ENCODE measurements at places on chromosomes 1 and 21.
A peak's percentile ranks its signal among the peaks of the same experiment; 100 is the strongest.

DNA sequence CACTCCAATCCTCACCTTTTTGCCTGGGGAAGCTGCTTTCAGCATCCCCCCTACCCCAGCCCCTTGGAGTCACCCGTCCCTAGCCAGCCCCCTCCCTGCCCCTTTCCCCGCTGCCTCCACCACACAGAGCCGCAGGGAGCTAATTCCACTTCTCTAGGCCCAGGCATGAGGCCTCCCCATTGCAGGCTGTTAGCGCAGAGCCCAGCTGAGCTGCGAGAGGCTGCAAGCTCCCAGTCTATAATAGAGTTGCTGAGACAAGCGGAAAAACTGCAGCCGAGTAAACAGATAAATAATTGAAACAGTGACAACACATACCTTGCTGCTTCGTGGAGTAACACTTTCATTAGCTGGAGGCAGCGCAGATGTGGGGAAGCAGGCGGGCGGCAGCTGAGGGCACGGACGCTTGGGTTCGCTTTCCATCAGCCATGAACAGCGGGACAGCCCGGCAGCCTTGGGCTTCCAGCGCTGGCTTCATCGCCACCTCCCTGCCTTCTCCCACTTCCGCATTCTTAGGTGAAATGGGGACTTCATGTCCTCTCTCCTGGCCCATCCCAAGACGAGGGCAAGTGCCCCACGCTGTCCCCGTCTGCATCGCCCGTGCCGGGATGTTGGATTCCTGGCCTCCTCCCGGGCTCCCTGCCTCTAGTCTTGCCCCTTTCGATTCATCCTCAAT lies 183.3 kb downstream of the IGSF21 start:
- no peak for DNase-seq

- peak; percentile 84 for DNase-seq
These were observed 127.4 kb upstream of the DPYD start for GRCh38 chr1:98048244-98048643.

DNA sequence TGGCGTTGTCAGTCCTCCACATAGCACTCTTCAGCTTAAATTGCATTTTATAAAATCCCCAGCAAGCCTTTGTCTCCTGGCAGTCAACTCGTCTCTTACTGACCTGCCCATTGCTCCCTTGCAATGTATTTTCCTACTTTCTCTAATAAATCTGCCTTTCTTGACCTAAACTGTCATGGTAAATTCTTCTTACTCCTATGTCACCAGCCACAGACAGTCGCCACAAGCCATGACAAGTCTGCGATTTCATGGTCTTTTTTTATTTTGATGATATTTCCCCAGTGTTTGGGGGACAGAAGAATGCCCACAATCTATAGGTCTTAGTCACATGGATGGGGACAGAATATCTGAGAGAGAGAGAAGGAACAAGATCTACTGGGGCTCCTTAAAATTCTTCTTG lies 8.4 kb downstream of the IFNAR2 start:
- no peak for DNase-seq

- DNase-seq = no peak
These were observed 9.2 kb upstream of the OVGP1 start for GRCh38 chr1:111436726-111437125.

DNA sequence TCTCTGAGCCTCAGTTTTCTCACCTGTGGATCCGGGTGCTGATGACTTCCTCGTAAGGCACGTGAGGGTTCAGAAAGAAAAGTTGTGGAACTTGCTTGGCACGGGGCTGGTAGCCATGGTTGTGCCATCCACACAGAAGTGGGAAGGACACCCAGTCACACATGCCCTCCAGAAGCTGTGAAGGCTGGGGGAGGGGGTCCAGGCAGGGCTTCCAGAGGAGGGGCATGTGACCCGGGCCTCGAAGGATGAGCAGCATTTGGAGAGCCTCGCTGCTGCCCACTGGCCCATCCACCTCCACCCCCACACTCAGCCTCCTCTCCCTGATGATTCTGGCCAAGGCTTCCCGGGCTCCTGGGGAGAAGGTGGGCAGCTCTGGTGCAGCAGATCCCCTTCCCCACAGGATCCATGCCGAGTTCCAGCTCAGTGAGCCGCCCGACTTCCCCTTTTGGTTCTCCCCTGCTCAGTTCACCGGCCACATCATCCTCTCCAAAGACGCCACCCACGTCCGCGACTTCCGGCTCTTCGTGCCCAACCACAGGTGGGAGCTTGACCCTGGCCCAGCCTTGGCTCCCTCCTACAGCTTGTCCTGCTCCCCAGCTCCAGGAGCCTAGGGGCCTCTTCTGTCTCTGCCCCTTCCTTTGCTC lies 9.4 kb downstream of the SELENON start:
- no peak for DNase-seq

- no peak for DNase-seq
These were observed 6.4 kb upstream of the CFAP107 start for GRCh38 chr1:12739613-12740012.

GRCh38 chr1:220703305-220703704 lies 13.1 kb downstream of the C1orf115 start:
- no peak for DNase-seq

GRCh38 chr1:155978973-155979429 lies 654 bp upstream of the ARHGEF2 start:
- no peak for DNase-seq

GRCh38 chr1:162974810-162975209 lies 94.4 kb upstream of the RGS4 start:
- no peak for DNase-seq

- no peak for DNase-seq
These were observed 17.7 kb downstream of the MATN1 start for GRCh38 chr1:30705698-30706097.

DNA sequence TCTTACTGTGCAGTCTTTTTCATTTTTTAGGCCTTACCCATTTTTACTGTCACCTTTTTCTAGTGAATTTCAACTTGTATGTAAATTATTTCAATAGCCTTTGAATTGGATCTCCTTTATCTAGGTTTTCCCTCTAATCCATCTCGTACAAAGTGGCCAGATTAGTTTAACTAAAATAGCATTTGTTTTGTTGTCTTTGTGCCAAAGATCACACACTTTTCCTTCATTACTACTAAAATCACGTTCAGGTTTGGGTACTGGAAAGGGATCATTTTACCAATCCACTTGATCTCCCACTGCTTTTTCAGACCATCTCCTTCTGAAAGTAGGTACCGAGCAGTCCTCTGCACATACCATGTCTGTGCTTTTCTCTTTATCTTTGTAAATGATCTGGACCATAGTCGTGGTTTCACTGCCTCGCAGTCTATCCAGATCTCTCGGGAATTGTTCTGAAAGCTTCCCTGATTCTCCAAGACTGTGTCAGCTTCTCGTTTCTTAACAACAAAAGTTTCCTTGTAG lies 20.1 kb downstream of the KDM1A start:
- no peak for DNase-seq

- no peak for DNase-seq
These were observed 241.6 kb upstream of the C1orf105 start for GRCh38 chr1:172178886-172179285.

DNA sequence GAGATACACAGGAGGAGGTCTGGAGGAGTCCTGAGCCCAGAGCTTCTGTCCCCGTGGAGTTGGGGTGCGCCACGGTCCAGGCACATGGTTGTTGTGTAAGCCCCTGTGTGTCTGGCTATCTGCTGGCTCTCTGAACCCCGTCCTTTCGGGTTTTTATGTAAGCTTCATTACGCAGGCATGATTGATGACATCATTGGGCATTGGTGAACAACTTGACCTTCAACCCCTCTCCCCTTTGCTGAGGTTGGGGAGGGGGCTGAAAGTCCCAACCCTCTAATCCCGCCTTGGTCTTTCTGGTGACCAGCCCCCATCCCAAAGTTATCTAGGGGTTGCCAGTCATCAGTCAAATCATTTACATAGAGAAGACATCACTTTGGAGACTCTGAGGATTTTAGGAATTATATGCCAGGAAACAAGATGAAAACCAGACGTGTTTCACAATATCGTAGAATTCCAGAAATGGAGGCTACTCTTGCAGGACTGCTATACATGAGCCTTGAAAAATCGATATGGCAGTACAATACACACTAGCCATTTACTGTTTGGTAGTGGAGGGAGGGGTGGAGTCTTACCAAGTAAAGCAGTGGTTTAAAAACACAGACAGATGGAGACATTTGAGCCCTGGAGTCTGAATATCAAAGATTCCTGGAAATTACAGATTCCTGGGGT lies 69.8 kb upstream of the SCAF4 start:
- DNase-seq = no peak

DNA sequence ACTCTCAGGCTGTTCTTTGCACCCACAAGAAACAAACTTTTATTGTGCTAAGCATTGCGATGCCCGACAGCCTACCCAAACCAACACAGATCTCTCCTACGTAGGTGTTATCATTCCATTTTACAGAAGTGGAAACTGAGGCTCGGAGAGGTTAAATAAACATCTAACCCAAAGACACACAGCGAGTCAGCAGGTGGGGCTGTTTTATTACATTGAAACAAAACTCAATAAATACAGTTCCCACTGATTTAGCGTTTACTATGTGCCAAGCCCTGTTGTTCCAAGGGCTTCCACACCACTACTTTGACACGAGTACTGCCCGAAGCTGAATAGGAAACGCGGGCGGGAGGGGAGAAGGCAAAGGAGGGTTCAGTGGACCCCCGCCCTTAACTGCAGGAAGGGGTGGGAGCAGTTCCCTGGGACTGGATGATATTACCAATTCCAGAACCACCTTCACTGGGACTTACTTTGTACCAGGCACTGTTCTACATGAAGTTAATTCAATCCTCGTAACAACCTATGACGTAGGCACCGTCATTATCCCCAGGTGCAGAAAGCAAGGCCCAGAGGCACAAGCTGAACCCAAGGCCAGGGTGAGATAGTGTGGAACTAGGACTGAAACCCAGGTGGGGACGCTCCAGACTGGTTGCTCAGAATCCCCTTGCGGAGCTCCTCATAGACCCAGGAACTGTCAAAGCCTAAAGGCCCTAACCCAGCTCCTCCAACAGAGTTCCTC lies 19.3 kb upstream of the ALDH4A1 start:
- DNase-seq = no peak

DNA sequence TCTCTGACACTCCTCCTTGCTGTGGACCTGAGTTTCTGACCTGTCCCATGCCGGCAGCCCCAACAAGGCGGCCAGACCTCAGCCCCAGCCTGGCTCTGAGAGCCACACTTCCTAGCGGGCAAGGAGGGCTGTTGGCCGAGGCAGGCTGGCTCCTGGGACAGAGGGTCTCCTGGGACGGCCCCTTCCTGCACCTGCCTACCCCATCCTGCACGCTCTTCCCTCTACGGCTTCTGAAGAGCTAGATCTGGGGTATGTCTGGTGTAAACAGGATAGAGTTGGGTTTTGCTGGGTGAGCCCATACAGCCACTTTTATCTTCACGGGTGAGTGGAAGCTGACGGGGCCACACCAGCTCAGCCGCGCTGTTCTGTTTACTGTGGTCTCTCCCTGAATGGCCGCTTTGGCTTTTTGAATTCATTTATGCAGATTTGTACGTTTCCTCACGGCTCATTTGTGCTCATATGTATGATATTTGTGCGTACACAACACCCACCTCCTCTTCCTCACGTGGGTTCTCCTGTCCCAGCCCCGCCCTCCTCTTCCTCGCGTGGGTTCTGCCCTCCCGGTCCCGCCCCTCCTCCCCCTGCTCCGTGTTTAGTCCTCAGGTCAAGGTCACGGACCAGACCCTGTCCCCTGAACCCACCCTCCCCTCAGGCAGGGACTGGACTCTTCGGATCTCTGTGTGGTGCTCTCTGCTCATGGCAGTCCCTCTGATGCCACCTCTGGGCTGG lies 34.7 kb upstream of the POFUT2 start:
- no peak for DNase-seq

- DNase-seq = no peak
These were observed 54.7 kb downstream of the NEGR1 start for GRCh38 chr1:72227667-72228066.

DNA sequence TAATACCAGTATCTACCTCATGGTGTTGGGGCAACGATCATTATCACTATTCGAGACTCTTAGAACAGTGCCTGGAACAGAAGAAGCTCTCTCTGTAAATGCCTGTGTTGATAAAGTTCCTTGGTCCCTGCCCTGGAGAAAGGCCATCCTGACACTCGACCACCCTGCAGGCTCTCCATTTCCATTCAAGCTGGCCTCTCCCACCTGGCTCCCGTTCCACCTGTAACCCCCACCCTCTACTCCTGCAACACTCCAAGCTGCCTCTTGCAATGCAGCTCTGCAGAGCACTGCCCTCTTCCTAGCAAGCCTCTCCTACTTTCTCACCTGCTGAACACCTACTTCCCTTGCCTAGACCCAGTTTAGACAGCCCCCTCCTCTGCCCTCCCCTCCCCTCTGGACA lies 6.1 kb downstream of the SPOCD1 start:
- no peak for DNase-seq

DNA sequence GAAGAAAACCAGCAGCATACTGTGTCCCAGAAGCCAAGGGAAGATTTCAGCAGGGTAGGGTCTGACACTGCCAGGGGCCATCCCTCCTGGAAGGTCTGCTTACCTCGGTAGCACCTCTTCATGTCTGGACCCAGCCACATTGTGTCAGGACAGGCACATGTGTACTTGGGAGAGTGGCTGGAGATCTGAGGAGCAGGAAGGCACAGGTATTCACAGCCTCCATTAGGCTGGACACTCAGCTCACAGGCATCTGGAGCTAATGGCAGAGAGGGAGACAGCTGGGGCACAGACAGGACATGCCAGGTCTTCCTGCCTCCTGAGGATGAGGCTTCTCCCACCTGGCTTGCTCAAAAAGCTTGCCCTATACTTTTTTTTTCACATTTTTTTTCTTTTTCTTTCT lies 19.9 kb upstream of the MAGOH start:
- no peak for DNase-seq

- peak; percentile 86 for DNase-seq
These were observed 4.8 kb upstream of the ST6GALNAC5 start for GRCh38 chr1:76862447-76862846.

GRCh38 chr1:174786760-174787159 lies 213.0 kb upstream of the CACYBP start:
- no peak for DNase-seq

DNA sequence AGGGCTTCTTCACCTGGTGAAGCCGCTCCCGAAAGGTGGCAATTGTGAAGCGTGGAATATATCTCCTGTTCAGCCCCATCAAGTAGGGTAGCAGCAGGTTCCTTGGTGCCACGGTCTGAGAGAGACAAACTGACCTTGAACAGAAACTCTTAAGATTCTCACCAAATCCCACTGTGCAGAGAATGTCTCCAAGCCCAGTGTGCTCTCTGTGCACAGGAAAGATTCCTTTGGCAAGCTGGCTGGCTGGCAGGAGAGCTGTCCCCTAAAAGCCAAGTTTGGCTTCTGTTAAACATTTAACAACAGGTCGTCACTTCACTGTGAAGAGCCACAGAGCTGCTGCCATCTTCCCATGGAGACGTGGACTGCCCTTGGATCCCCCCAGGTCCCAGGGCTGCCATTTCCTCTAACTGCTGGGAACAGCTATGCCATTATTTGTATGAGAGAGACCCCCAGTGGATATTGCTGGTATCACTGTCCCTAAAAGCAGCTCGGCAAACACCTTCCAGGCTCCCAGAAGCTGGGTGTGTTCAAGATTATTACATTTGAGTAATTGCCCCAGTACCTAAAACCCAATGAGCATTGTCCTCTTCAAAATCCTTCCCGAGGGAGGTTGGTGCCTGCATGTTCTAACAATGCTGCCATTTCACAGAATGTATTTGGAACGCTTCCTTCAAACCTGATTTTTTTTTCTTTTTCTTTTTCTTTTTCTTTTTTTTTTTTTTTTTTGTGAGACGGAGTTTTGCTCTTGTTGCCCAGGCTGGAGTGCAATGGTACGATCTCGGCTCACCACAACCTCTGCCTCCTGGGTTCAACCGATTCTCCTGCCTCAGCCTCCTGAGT lies 71.8 kb downstream of the CD58 start:
- peak; percentile 83 for DNase-seq

GRCh38 chr1:89555550-89555949 lies 30.9 kb downstream of the LRRC8B start:
- DNase-seq = no peak

GRCh38 chr1:179754041-179754624 lies 11.0 kb downstream of the FAM163A start:
- peak; percentile 62 for DNase-seq

All from AG20443 (cell line).